ENCODE measurements at places on chromosomes 3 and 15.

DNA sequence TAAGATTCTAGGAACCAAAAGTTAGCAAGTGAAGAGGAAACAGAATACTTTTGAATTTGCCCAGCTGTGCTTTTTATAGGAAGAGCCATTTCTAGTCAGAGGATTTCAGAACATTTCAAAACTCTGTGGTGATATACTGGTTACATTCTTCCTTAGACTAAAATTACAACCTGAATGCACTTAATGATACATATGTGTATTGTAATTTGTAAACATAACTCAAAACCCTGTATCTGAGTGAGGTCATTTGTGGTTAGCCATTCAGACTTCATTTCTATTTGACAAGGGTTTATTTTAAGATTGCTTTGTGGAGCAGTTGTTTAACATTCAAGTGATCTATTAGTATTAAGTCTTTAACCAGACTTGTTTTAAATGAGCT, 59.4 kb upstream of the TRIM71 start:
- no peak for DNase-seq

- DNase-seq = no peak
Observed at GRCh38 chr3:184409331-184409926, 29.6 kb downstream of the CHRD start.

DNA sequence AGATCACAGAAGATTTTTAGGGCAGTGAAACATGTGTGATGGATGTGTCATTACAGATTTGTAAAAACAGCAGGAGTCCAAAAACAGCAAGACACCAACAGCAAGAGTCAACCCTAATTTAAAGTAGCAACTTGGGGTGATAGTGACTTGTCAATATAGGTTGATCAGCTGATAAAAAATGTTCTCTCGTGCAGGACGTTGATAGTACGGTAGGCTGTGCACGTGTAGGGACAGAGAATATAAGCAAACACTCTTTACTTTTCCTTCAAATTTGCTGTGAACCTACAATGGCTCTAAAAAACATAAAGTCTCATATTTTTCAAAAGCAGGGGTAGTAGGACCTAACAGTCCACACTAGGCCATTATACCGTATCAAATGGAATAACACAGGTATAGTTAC, 120.8 kb downstream of the STAG1 start:
- no peak for DNase-seq

- no peak for DNase-seq
Observed at GRCh38 chr15:49831206-49831965, 210.5 kb downstream of the DTWD1 start.

GRCh38 chr3:79018265-79018664, 749.5 kb downstream of the ROBO1 start:
- DNase-seq = no peak

- DNase-seq = no peak
Observed at GRCh38 chr3:8653800-8654408, 9.3 kb upstream of the SSUH2 start.

DNA sequence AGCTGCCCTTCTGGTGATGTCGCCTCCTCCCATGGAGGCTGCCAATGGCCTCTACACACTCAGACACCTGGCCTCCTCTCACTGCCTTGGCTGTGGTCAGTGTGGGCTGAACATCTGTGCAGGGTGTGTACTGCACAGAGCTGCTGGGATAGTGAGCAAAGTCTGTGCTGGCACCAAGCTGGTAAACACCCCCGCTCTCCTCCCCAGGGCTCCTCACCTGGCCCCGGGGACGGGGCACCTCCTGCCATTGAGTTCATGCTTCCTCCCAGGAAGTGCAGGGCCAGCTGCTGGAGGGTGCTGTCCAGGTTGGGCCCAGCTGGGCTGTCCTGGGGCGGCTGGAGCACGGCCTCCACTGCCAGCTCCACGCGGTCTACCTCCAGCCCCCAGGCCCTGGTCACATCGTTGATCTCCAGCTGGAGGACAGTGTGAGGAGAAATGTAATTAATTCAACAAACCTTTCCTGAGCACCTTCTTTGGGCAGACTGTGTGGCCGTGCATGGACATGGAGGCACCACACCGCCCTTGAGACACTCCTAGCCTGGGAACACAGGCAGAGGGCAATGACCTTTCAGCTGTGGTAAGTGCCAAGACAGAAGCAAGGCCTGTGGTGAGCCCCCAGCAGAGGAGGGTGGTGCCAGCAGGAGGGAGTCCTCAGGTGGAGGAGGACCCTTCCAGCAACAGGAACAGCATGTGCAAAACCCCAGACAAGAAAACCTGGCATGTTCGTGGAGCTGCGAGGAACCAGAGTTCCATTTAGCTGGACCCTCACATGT, 6.8 kb downstream of the STOML1 start:
- DNase-seq = no peak

GRCh38 chr3:133135306-133135705, 97.1 kb downstream of the TMEM108 start:
- no peak for DNase-seq

All from NCI-H2029 treated with DMSO at 0.1 percent for 48 hours (cell line).